Activated CD8-positive, alpha-beta memory T cell treated with anti-CD3 and anti-CD28 coated beads for 24 hours (primary cell): ENCODE measurements at places on chromosomes 4 and X.

DNA sequence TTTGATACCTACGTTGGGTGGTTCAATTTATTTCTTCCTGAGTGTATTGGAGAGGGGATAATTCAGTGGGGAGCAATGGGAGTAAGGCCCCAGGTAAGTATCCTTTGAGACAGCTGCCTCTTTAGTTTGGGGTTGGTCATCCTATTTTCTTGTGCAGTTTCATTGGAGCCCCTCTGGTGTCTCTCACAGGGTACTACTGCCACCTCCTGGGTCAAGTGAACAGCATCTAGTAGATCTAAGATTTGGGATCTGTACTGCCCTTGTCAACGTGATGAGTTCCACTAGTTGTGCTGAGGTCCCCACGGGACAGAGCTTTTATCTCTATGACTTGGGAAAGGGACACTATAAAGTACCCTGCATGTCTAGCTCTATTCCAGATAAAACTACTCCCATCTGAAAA lies 80.6 kb downstream of the PBDC1 start:
- no peak for DNase-seq

- no peak for DNase-seq
Measured at GRCh38 chrX:88621278-88621677, 125.7 kb upstream of the CPXCR1 start.

GRCh38 chrX:140917354-140918115 lies 84.9 kb upstream of the SPANXB1 start:
- no peak for DNase-seq

DNA sequence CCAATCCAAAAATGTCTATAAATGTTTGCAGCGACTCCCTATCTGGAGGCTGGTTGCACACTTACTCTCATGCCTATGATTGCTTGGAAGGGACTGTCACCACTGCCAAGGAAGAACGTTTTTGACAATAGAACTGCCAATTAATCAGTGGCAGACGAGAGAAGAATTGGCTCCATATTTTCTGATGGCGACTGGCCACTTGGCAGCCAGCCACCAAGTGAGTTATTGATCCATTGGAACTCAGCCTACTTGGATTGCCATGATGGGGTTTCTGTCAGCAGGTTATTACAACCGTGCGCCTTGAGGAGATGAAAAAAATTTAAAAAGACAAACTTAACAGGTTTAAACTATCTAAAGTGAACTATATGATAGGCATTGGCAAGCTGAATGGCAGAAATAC lies 47.4 kb downstream of the LINC00632 start:
- DNase-seq = no peak

DNA sequence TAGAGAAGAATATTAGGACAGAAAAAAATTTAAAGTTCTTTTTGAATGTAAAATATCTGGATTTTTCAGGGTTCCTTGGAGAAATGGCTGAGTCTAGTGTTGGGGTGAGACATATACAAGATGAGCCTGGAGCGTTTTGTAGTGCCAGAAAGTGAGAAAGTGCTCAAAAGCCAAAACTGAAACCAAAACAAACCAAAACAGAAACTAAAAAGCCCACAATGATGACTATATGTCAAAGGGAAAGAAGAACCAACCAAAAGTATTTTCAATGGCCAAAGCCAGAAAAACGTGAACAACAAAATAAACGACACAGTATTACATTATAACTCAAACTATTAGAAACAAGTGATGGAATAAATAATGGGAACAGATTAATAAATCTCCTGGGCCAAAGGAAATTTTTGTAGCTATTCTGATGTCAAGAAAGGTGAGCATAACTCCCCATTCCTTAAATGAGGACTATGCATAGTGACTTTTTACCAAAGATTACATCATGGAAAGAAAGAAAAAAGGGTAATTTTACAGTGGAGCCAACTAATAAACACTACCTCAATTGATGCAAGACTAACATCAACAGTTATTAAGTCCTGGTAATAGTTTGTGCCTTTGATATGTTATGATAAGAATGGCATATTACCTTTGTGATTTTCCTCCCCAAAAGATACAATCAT lies 1137.6 kb downstream of the C4orf33 start:
- DNase-seq = no peak

- peak; percentile 30 for DNase-seq
Measured at GRCh38 chrX:150757371-150757770, 64.2 kb downstream of the MTMR1 start.

- DNase-seq = no peak
Measured at GRCh38 chr4:14234307-14234706, 606.8 kb upstream of the BOD1L1 start.

DNA sequence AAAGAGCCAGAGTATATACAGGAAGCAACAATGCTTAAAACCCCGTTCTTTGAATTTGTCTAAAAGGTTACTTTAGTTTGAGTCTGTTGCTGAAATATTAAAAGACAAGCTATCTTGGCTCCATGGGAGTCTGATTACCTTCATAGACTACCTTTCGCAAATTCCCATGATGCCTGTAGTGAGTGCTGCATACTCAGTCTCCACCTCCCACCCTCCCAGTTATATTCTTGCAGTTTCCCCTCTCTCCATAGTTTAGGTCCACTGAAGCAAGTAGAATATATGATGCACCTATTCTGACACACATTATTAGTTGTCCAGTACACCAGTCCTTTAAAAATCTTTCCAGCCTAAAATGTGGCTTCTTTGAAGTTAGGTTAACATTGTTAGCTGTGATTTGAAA lies 2.4 kb downstream of the CNKSR2 start:
- no peak for DNase-seq
